ENCODE measurements at places on chromosomes 11 and 22. TPM values are rescaled to one million over a fixed set of nuclear protein-coding genes. Genes with fewer than 3 reads are reported as not detected.

GRCh38 chr22:30266445-30267381 is at the start of gene OSM:
TSS of gene OSM (minus strand) at chr22:30266851. CDS start at chr22:30266799, 52 bp downstream.
- peaks cover 40% of the 10 kb centered on the region for H3K4me1 ChIP-seq
- no peaks in the 10 kb centered on the region for H3K27me3 ChIP-seq
- peaks cover 64% of the 10 kb centered on the region for H3K36me3 ChIP-seq
- peak within 1 kb of the TSS; percentile 95 for H3K4me3 ChIP-seq

DNA sequence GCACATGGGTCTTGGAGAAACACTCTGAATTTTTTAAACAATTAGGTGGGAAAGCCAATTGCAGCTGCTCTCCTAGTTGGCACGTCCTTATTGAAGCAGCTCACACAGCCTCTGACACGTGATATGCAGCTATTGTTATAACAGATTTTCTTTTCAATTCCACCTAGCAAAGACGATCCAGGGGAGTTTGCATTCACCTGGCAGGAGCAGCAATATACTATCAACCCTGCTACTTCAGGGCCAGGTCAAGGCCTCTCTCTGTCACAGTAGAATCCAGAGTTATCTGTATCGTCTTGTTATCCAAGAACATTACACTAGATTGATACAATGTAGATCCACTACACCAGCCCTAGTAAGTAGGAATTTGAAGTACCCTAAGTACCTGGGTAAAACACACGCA is 8.3 kb downstream of the KRTAP5-11 start:
- H3K36me3 ChIP-seq = no peaks in the 10 kb centered on the region
- no peak overlapping the region for H3K27ac ChIP-seq
- peaks cover 3% of the 10 kb centered on the region for H3K27me3 ChIP-seq
- no peak overlapping the region for H3K4me3 ChIP-seq
- H3K4me1 ChIP-seq = no peaks in the 10 kb centered on the region

GRCh38 chr11:102780491-102780918 is at the start of gene MMP10:
TSS of gene MMP10 (minus strand) at chr11:102780628. CDS start at chr11:102780591, 37 bp downstream.
- no peak for DNase-seq
- no peaks in the 10 kb centered on the region for H3K4me1 ChIP-seq
- H3K4me3 ChIP-seq = no peak within 1 kb of the TSS
- H3K27ac ChIP-seq = no peak within 1 kb of the TSS
- H3K36me3 ChIP-seq = no peaks in the 10 kb centered on the region

DNA sequence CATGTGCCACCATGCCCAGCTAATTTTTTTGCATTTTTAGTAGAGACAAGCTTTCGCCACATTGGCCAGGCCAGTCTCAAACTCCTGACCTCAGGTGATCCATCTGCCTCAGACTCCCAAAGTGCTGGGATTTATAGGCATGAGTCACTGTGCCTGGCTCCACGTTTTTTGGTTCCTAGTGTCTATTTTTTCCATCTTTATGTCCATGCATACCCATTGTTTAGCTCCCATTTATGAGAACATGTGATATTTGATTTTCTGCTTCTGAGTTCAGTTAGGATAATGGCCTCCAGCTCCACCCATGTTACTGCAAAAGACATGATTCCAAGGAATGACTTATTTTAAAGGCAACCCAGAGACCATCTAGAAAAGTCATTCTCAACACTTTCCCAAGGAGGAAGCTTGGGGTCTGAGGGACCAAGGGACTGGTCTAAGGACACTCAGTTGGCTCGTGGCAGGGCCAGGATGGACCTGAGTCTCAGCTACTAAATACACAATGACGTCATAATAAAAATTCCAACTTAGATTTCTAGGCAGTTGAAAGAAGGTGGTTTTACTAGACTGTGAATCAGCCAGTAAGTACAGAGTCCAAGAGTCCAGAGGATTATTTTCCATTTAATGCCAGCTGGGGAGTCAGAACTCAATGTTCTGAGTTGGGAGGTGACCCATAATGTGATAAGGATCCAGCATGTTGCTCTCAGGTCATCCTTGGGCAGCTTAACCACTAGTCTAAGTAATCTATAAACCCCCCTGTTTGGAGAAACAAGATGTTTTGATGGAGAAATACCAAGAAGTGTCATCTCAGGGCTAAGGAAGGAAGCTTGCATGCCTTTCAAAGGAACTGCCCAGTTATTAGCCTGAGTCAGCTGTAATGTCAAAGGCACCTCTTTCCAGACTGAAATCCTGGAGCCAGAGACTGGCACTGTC is 39.4 kb downstream of the ABTB2 start:
- no peak overlapping the region for H3K27ac ChIP-seq
- no peak overlapping the region for H3K4me3 ChIP-seq
- no peaks in the 10 kb centered on the region for H3K27me3 ChIP-seq
- no peak for DNase-seq
- no peaks in the 10 kb centered on the region for H3K36me3 ChIP-seq

DNA sequence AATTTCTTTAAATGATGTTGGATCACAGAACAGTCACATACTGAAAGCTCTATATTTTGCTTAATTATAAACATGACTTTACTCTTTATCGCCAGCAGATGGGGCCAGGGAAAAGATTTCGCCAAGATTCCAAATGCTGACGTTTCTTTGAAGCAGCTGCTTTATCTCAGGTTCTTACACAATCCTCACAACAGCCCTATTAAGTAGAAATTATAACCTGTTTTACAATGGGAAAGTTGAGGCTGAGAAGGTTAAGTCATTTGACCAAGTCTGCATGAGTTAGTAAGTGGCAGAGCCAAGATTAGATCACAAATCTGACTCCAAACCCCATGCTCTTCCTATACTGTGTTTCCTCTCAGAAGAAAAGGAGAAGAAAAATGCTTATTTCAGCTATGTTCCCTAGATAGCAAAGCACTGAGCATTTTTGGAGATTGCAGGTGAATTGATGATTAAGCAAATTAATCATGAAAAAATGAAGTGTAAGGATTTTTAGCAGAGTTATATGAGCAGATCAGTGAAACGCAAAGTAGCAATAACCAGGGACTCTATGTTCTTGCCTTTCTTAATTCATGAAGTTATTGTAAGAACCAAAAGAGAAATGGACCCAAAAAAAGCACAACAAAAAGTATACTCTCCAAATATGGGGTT is 79.0 kb downstream of the AASDHPPT start:
- no peak overlapping the region for H3K27ac ChIP-seq
- H3K4me1 ChIP-seq = peaks cover 3% of the 10 kb centered on the region
- H3K4me3 ChIP-seq = no peak overlapping the region
- peaks cover 8% of the 10 kb centered on the region for H3K27me3 ChIP-seq

GRCh38 chr11:62546929-62547625 is 471 bp upstream of the AHNAK start:
- no peak overlapping the region for H3K27ac ChIP-seq
- H3K4me3 ChIP-seq = peak overlapping the region; percentile 68
- no peak for DNase-seq
- peaks cover 3% of the 10 kb centered on the region for H3K27me3 ChIP-seq
- H3K36me3 ChIP-seq = no peaks in the 10 kb centered on the region
- peaks cover 71% of the 10 kb centered on the region for H3K4me1 ChIP-seq

DNA sequence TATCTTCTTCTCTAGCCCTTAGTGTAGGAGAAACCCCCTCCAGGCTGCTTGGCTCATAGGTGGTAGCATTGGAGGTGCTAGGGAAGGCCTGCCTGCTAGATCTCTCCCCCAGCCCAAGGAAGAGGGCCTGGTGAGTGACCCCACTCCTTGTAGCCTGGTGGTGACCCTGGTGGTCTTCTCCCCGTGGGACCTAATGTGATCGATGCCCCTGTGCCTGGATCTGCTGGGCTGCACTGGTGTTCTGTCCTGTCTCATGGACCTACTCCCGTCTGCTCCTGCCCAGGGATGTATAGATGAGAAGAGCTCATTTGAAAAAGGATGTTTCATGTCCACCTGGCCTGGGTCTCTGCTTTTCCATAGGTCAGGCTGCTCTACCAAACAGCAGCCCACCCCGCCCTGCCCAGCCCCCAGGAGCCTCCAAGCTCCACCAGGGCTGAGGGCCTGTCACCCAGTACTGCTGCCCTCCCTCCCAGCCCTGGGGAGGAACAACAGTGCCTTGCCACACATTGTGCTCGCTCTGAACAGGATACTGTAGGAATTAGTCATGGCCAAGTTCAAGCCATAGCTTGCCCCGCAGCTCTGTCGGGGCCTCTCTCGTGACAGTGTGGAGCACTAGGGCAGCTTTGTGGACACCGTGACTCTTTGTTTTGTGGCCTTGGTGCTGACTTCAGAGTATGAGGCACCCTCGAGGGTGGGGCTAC is 19.7 kb downstream of the SLC37A2 start:
- no peak overlapping the region for H3K4me3 ChIP-seq
- no peaks in the 10 kb centered on the region for H3K27me3 ChIP-seq
- no peak for DNase-seq
- H3K27ac ChIP-seq = no peak overlapping the region

GRCh38 chr11:131690362-131690761 is 319.9 kb downstream of the NTM start:
- no peak for DNase-seq
- no peak overlapping the region for H3K4me3 ChIP-seq
- no peaks in the 10 kb centered on the region for H3K4me1 ChIP-seq
- H3K27me3 ChIP-seq = peaks cover 28% of the 10 kb centered on the region
- no peak overlapping the region for H3K27ac ChIP-seq
- H3K36me3 ChIP-seq = no peaks in the 10 kb centered on the region

DNA sequence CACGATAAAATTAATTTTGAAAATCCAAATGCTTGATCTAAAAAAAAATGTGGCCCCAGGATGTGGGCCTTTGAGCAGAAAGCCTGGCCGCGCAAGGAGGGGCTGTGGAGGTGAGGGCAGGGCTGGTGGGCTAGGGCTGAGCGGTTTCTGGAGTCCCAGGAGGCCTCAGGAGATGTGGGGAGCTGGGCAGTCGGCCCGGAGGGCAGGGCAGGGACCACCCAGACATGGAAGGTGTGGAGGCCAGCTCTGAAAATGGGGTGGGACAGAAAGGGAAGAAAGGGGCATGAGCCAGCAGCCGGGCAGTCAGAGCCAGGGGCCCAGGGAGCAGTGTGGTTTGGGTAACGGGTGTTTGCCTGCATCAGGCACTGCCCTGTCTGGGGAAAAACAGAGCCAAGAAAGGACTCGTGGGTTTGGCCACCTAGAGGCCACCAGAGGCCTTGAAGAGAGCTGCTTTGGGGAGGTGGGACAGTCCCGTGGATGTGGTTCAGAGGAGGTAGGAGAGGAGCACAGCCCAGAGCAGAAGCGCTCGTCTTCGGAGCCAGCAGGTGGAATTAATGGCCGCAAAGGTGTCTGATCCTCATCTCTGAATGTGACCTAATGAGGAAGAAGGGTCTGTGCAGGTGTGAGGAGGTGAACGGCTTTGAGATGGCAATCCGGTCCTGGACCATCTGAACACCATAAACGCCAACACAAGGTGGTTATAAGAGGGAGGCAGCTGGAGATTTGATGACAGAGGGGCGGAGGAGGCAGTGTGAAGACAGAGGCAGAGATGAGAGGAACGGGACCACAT is 50.2 kb downstream of the IGF2 start:
- peak; percentile 28 for DNase-seq
- H3K4me3 ChIP-seq = no peak overlapping the region
- H3K36me3 ChIP-seq = no peaks in the 10 kb centered on the region
- no peak overlapping the region for H3K27ac ChIP-seq
- peaks cover 6% of the 10 kb centered on the region for H3K4me1 ChIP-seq
- peaks cover 14% of the 10 kb centered on the region for H3K27me3 ChIP-seq

DNA sequence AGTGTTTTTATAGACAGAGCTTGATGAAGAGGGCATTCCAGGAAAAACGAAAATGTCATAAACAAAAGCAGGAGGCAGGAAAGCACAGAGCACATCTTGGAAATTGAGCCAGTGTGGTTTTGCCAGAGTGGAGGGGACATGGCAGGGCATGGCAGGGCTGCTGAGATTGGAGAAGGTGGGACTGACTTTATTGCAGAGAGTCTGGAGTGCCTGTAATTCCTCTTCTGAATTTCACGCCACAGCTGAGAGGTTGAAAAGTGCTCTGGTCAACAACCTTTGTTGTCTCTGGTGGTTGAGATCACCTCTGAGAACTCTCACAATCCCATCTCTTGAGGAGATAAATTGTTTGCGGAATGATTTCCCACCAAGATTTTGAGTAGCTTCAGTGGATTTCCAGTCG is 16.4 kb downstream of the SLC5A1 start:
- peaks cover 11% of the 10 kb centered on the region for H3K27me3 ChIP-seq
- no peak for DNase-seq
- H3K4me3 ChIP-seq = no peak overlapping the region

- no peaks in the 10 kb centered on the region for H3K4me1 ChIP-seq
- H3K27ac ChIP-seq = no peak overlapping the region
- H3K36me3 ChIP-seq = no peaks in the 10 kb centered on the region
- H3K4me3 ChIP-seq = no peak overlapping the region
- DNase-seq = no peak
Observed at GRCh38 chr11:121688860-121689614, 236.3 kb upstream of the SORL1-AS1 start.

DNA sequence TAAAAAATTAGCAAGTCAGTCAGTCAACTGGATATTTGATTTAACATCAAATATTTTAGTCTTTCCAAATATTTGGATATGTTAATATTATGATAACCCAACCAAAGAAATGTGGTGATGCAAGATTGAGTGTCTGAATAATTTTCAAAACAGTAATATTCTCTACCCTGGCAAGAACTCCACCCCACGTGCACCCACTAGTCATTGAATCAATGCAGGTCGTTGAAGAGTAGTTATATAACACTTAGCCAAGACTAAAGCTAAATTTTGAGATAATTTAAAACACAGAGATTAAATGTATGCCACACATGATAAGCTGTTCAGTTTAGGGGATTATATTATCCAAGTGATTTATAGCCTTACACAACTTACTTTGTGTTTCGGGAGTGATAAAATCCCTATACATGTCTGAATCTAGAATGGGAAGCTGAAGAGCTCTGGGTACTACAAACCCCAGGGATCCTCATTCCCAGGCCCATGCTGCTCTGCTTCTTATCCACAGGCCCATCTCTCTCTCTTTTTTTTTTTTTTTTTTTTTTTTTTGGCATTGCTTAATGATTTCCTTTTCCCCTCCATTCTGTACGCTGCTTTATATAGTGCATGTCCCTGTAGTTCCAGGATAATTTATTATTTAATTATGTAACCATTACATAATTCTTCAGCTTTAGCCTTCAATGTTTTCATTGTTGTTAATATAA is 392.9 kb downstream of the NTM start:
- no peaks in the 10 kb centered on the region for H3K36me3 ChIP-seq
- no peaks in the 10 kb centered on the region for H3K4me1 ChIP-seq
- DNase-seq = no peak
- H3K27ac ChIP-seq = no peak overlapping the region
- no peak overlapping the region for H3K4me3 ChIP-seq

- no peak for DNase-seq
- H3K4me3 ChIP-seq = no peak overlapping the region
- peaks cover 31% of the 10 kb centered on the region for H3K36me3 ChIP-seq
- no peaks in the 10 kb centered on the region for H3K4me1 ChIP-seq
Observed at GRCh38 chr11:17867341-17867740, 132.8 kb downstream of the KCNC1 start.

GAS2L1 gene
- total RNA-seq = 0.36 TPM

CARNS1 gene
- total RNA-seq = 6.9 TPM

TUB gene
- 0.16 TPM for total RNA-seq

CRYBB3 gene
- not detected for total RNA-seq

HTR3A gene
- not detected for total RNA-seq

BEST1 gene
- 0.61 TPM for total RNA-seq

DRD4 gene
- 0.88 TPM for total RNA-seq

FAM181B gene
- not detected for total RNA-seq

MMP8 gene
- total RNA-seq = not detected

GGT1 gene
- 15.6 TPM for total RNA-seq

DEUP1 gene
- total RNA-seq = not detected

KCNK7 gene
- total RNA-seq = not detected
